ENCODE measurements at places on chromosomes 6 and 20.

- no peak for DNase-seq
Measured at GRCh38 chr20:6580486-6580885, 187.0 kb upstream of the BMP2 start.

- DNase-seq, result no peak
Measured at GRCh38 chr6:2187826-2188225, 57.6 kb downstream of the GMDS start.

DNA sequence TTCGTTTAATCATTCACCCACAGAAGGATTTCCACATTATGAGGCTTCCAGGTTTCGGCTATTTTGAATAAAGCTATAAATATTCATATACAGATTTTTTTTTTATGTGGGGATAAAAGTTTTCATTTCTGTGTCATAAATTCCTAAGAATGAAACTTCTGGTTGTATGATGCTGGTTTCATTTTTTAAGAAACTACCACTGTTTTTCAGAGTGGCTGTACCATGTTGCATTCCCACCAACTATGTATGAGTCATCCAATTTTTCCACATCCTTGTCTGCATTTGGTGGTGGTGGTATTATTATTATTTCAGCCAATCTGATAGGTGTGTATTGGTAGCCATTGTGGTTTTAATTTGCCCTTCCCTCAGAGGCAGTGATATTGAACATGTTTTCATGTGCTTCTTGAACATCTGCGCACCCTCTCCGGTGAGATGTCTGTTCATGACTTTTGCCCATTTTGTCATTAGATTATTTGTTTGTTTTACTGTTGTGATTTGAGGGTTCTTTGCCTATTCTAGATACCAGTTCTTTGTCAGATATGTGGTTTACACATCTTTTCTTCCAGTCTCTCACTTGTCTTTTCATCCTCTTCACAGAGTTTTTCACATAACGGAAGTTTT, 75.5 kb downstream of the DOK5 start:
- no peak for DNase-seq

DNA sequence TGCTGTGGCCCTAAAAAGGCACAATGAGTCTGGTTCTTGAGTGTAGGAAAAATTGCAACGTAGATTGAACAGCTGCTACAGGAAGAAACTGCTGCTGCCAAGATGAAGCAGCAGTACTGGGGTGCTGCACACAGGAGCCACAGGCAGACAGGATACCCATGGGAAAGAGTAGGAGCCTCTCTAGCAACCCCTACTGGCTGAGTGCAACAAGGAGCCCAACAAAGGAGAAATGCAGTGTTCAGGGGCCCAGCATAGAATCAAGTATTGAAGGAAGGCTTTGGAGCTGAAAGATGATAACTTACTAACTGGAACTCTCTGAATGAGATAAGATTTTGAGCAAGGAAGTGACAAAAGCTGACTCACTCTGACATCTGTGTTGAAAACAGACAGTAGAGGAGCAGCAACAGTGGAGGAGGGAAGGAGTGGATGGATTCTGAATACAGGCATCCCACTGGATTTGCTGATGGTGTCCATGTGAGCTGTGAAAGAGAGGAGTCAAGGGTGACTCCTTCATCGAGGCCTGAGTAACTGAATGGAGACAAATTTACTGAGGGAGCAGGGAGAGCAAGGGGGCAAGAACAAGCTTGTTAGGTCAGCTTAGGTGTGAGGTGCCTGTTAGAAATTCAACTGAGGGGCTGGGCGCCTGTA, 534.7 kb upstream of the JARID2 start:
- peak; percentile 35 for DNase-seq

DNA sequence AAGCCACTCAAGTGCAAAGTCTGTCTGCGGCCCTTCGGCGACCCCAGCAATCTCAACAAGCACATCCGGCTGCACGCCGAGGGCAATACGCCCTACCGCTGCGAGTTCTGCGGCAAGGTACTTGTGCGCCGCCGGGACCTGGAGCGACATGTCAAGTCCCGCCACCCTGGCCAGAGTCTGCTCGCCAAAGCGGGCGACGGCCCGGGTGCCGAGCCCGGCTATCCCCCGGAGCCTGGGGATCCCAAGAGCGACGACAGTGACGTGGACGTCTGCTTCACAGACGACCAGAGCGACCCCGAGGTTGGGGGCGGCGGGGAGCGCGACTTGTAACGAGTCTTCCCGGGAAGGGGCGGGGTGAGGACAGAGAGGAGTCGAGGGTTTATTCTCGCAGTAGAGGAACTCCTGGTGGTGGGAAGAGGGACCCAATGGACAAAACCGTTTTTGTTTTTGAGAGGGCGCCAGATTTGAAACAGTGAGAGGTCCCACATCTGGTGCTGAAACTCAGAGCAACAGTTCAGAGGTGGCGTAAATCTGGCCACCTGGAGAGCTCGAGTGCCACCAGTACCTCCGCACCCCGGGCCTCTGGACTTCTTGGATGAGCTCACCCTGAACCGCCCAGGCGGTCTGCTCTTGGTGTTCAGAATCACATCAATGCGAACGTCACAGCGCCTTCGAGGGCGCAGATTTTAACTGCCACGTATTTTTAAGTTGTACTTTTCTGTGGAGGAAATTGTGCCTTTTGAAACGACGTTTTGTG, 8.0 kb downstream of the PRDM13 start:
- DNase-seq, result no peak

DNA sequence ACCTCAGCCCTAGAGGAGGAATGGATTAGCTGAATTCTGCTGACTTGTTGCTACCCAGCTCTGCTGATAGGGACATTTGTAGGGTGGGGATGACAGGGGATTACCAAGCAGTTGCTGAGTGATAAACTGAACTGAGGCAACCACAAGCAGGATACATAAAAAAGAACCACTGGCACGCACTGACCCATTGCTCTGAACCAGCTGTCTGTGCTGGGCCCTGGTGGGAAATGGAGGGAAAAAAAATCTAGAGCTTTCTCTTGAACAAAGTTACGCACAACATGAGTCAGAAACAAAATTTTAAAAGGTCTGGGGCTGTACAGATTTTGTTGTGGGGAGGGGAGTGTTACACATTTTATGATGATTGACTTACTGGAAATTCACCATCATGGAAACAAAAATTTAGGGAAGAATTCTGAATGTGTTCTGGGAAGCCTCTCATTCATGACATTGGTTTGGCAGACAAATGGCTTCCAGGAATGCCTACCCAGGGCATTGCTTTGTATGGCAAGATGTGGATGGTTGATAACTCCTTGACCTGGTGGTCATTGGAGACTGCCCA, 37.7 kb downstream of the FOXO3 start:
- no peak for DNase-seq

DNA sequence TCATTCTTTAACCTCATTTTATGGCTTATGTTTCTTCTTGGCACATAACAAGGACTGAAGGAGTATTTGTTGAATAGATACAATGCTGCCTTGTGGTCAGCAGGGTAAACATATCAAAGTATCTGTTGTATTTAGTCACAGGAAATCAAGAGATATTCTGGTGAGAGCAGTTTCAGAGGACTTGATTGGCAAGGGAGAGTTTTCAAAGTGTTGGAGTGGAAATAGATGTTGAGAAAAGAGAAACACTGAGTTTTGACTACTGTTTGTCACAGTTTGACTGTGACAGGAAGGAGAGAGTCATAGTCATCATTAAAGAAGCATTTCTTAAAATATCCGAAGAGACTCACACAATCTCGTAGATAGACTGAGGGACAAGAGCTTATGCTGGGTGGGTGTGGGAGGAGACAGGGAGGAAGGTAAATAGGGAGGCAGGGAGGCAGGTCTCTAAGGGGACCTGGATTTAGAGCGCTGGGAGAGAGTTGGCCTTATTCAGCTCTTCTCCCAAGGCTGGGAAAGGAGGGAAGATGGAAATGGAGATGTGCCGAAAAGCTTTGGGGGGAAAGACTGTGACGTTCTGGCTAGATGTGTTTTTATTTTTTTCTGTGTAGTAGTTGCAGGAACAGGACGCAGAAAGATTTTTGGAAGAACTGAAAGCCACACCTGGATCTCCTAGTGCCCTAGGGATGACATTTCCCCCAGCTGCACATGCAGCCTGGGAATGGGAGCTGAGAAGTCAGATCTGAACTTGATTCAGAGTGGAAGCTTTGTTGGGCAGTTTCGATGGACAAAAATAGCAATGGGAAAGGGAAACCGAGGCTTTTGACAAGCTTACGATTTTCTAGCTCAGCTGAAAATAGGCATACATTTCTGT, 65.0 kb upstream of the IFNGR1 start:
- DNase-seq, result peak; percentile 45

DNA sequence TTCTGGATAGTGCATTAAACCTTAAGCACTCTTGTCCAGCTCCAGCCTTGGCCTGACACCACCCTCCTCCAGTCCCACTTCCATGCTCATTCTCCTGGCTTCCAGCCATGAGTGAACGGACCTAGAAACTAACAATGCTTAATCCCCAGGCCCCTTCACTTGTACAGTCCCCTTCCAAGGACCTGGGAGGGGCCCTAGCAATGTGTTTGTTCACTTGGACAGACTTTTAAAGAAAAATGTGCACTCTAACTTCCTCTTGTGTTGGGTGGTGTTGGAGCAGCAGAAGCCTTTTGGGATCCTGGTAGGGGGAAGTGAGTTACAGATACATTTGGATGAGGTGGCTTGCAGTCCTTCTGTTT, 48.9 kb upstream of the CCN6 start:
- no peak for DNase-seq

GRCh38 chr20:41091927-41092326, 45.4 kb upstream of the PLCG1 start:
- no peak for DNase-seq

- DNase-seq, result no peak
Measured at GRCh38 chr20:44803383-44803941, 6.9 kb downstream of the RIMS4 start.

- no peak for DNase-seq
Measured at GRCh38 chr6:81265106-81265505, 487.4 kb downstream of the TENT5A start.

DNA sequence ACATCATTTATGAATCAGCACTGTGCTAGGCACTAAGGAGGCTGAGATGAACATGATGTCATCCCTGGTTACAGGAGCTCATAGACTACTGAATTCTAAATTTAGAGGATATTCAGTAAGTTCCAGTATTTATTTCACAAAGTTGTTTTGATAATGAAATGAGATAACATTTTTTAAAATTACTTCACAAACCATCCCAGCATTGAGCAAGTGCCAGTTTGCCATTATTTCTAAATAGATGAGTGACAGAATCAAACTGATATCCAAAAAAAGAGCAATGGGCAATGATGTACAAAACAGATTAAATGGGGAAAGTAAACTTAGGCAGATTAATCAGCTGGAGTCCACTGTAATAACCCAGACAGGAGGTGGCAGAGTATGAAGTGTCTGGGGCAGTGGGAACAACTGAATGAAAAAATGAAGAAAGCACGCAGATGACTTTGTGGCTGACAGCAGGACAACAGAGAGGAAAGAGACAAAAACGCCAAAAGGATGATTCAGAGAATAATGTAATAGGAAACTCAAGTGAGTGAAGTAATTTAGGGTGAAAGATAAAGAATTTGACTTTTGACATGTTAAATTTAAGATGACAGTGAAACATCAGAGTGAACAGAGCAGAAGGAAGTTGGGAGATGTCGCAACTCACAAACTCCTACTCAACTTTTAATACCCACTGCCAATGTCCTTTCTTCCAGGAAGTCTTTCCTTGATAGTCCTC, 70.2 kb downstream of the RCAN2 start:
- DNase-seq, result no peak

GRCh38 chr20:14219801-14220461, 117.5 kb downstream of the FLRT3 start:
- DNase-seq, result no peak

DNA sequence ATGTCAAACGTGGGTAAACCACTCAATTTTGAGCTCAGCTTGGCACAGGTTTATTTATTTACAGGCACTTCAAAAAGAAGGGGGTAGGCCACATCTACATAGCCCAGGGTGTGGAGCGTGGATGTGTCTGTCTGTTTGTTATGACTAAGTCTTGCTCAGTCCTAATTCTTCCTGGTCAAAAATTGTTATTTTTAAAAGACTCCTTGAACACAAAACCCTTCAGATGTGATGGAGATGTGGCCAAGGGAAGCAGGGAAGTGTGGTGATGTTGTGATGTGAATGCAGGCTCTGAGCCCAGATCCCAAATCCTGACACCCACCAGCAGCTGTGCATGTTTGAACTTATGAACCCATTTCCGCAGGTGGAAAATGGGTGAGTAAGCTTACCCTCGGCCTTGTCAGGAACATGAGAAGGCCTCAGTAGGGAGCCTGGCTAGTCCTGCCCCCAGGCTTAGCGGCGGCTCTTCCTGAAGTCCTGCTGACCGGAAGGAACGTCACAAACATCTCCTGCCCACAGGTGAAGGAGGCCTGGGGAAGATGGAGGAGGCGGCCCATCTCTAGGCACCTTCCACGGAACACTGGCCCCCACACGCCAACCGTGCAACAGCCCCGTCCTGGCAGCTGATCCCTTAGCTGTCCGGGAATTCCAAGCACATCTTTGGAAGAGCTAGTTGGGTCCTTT, 119.7 kb downstream of the MYLK4 start:
- DNase-seq, result peak; percentile 12

Data from Ammon's horn (tissue), 1 donor.